ENCODE measurements at places on chromosomes 12 and 14.

GRCh38 chr12:92973614-92974013 lies 44.5 kb upstream of the EEA1 start:
- peak; percentile 72 for DNase-seq

- DNase-seq, result no peak
Observed at GRCh38 chr14:97442363-97442762, 645.2 kb downstream of the VRK1 start.

GRCh38 chr14:75881994-75882393 lies 99.8 kb downstream of the TGFB3 start:
- DNase-seq, result no peak

GRCh38 chr14:22648506-22648905 lies 4.4 kb upstream of the OR6J1 start:
- DNase-seq, result no peak

- no peak for DNase-seq
Observed at GRCh38 chr12:16229676-16230075, 47.8 kb downstream of the SLC15A5 start.

GRCh38 chr12:123942911-123943648 lies 29.6 kb downstream of the CCDC92 start:
- no peak for DNase-seq

GRCh38 chr14:101554991-101555668 lies 6.2 kb upstream of the DIO3 start:
- no peak for DNase-seq

DNA sequence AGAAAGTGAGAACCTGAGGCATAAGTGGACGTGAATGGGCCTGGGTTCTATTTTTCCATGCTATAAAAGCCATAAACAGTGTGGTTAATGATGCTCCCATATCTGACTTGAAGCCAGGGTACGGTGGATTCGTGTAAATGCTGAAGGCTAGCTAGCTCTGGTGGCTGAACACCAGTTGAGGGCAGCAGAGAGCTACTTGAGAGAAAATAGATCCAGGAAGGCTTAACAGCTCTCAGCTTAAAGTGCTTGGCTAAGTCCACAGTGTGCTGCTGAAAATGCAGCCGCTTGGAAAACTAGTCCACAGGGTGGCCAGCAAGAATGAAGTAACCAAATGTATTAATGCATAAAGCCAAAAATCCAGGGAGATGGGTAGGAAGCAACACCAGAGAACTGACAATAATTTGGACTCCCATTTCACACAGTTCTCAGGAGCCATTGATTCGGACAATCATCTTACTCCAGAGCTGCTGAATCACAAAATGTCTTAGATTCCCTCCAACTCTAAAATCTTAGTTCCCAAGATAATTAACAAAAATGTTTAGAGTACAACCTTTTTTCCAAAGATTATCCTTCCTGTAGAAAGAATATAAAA lies 15.0 kb upstream of the FOXG1 start:
- DNase-seq, result peak; percentile 17

DNA sequence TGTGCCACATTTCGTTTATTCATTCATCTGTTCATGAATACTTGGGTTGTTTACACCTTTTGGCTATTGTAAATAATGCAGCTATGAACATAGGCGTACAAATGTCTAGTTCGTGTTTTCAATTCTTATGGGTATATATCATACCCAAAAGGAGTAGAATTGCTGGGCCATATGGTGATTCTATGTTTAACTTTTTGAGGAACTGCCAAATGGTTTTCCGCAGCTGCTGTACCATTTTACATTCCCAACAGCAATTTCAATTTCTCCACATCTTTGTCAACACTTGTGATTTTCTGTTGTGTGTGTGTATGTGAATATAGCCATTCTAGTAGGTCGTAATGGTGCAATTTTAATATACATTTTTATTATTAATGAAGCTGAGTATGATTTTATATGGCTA lies 326.2 kb downstream of the ETNK1 start:
- no peak for DNase-seq

DNA sequence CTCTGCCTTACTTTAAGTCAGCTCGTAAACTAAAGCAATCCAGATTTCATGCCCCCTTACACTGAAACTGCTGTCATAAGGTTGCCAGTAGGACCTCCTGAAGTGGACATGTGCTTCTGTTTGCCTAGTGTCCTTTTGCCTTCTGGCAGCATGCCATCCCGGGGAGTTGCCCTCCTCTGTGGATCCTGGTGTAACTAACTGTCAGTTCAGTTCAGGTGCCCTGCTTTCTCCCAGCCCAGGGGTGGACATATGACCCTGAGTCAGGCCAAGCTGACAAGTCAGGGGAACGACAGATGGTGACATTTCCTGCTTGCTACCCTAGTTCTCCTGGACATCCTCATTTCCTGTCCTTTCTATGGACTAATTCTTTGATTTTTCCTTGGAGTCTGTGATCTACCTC lies 25.6 kb downstream of the AKAP6 start:
- no peak for DNase-seq

GRCh38 chr14:28875934-28876571 lies 109.5 kb downstream of the FOXG1 start:
- DNase-seq, result no peak

GRCh38 chr12:89729946-89730459 lies 21.4 kb upstream of the ATP2B1 start:
- DNase-seq, result no peak

GRCh38 chr12:19491863-19492262 lies 52.6 kb downstream of the AEBP2 start:
- no peak for DNase-seq

GRCh38 chr12:62247281-62248045 lies 12.7 kb upstream of the USP15 start:
- DNase-seq, result no peak

DNA sequence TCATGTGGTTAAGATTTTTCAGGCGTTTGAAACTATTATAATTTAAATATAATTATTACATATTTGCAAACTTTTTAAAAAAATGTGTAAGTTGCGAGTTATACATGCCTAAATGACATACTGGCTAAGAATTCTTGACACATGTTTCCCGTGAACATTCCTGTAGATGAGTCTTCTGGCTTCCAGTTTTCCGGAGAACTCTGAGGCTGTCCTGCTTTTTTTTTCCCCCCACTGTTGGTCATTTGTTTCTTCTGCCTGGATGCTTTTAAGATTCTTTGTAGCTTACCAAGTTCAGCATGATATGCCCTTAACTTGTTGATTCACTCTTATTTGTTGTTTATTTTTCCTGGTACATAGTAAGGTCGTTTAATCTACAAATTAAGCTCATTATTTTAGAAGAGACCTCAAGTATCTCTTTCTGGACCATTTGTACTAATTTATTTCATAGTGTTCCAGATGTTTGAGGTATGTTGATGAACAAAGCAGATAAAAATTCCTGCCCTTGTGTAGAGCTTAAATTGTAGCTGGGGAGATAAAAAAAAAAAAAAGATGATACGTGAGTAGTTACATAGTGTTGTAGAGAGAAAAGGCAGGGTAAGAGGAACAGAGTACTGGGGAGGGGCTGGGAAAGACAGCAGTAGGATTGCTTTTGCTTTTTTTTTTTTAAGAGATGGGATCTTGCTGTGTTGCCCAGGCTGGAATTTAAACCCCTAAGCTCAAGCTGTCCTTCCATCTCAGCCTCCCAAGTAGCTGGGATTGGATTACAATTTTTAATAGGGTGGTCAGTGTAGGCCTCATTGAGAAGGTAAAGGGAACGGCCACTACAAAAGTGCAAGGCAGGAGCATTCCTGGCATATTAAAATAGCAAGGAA lies 32.8 kb downstream of the ARHGAP5 start:
- peak; percentile 78 for DNase-seq

GRCh38 chr12:62878211-62878610 lies 56.7 kb downstream of the PPM1H start:
- DNase-seq, result no peak

GRCh38 chr12:25670076-25671055 lies 117.3 kb upstream of the LMNTD1 start:
- DNase-seq, result peak; percentile 65

DNA sequence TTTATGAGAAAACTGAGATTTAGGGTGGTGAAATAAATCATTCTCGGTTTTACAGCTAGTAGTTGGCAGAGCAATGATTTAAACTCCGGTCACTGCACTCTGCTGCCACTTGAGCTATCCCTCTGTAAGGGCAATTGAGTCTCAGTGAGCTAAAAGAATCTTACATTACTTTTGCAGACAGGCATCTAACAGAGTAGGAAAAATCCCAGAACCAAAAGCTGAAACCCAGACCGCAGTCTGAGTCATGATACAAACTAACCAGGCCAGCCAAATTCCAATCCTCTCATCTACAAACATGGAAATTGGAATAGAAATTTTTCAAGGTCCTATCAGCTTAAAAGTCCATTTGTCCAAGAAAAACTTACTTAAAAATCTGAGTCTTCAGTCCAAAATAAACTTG lies 73.7 kb downstream of the ANKS1B start:
- DNase-seq, result peak; percentile 88

DNA sequence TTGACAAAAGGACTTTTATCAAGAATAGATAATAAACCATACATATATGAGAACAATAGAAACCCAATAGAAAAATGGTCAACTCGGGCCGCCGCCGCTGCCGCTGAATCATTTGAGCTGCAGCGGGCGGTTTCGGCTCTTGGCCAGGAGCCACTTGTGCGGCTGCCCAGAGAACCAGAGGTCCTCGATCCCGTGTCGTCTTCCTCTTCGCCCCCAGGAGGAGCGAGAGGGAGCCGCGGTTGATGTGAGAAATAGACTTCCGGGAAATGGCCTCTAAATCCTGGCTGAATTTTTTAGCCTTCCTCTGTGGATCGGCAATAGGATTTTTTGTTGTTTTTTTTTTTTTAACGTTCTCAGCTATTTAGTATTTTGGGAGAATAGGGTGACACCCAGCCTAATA lies 44.8 kb downstream of the CPSF6 start:
- DNase-seq, result peak; percentile 67

DNA sequence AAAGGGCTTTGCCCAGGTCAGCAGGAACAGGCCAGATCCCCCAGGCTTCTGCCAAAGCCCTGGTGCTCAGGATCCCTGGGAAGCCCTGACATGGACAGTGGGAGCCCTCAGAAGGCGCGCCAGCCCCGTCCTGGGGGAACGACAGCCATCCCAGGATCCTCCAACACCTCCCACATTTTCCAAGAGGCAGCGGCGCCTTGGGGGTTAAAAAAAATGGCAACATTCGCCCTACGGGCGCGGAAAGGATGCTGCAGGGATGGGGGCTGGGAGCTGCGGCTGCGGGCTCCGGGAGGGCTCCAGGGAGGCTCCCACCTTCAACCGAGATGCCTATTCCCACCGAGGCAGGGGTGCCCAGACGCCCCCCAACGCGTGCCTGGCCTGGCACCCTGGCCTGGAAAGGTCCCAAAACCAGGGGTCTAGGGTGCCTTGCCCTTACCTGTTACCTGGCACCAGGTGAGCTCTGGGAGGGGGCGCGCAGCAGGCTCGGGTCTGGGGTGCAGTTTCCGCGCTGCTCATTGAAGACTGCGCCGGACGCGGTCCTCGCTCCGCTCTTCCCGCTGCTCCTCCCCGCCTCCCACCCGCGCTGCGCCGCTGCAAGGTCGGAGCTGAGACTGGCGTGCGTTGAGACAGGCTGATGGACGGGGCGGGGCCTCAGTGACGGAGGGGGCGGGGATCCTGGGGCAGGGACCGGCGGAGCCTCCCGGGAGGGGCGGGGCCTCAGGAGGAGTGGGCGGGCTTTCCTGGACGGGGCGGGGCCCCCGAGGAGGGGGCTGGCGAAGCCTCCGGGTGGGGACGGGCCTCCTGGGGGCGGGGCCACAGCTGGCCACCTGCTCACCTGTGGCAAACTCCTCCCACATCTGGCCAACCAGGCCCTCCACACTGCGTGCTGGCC lies at the start of gene ABCB9:
Gene ABCB9, minus strand, starts transcription at position 613 of the 892 bp plus-strand sequence. CDS start 6,228 bp downstream, outside the sequence.
- DNase-seq, result peak; percentile 87

DNA sequence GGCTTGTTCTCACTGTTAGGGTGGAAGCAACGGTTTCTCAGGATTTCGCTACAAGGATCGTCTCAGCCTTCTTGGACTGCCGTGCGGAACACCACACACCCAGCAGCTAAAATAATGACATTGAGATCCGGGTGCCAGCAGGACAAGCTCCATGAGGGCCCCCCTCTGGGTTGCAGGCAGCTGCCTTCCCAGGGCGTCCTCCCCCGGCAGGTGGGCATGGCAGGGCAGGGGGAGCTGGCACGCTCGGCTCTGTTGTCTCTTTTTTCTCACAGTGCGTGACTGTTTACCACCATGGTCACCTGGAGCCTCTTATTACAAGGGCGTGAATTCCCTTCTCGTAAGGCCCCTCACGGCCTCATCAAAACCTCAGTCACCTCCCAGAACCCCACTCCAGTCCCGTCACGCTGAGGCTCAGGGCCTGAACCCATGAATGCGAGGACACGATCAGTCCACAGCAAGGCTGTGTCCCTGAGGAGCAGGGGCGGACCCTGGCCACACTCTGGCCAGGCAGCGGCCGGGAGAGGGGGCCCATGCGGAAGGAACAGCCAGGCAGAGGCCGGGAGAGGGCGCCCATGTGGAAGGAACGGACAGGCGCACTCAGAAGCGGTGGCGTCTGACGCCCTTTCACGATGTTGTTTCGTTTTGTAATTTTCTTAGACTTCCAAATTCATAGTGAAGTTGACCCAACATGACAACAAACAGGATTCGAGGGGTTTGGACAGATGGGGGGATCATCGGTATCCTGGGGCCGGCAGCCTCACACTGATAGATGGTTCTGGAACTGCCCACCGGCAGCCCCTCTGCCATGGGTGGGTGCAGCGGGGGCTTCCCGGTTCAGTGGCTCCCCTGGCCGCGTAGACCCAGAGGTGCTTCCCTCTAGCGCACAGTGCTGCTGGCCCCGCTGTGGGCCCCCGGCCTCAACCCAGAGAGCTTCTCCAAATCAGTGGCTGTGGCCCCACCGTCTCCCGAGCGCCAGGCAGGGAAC lies 10.0 kb downstream of the LRCOL1 start:
- DNase-seq, result peak; percentile 20

GRCh38 chr14:73888971-73889370 lies 2.3 kb downstream of the ZNF410 start:
- no peak for DNase-seq

- DNase-seq, result peak; percentile 73
Observed at GRCh38 chr14:66638689-66639088, 130.7 kb downstream of the GPHN start.

DNA sequence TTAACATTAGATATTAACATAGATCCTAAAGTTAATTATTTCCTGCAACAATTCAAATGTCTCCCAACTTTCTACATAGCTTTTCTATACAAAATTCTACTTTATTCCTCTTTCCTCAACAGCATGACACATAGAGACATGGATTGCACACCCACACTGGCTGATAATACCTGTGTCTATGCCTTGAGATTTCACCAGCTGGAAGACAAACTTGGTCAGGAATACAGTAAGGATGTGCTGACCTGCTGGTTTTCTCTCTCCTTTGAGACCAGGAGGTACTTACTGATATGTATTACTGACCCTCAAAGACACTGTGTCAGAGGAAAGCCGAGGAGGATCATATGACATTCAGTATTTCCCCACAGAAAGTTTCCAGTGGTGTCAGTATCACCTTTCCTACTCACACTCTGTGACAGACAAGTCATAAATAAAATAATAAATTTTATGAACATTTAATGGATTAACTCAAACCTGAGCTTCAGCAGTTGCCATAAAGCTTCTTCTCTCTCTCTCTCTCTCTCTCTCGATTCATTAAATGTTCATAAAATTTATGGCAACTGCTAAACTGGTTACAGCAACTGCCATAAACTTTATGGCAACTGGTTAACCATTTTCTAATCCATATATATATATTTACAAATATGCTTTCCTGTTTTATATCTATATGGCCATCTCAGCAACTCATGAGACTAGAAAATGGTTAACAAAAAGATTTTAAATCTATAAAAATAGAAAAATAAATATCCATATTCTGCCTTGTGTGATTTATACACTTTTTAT lies 22.7 kb downstream of the EIF2S3B start:
- no peak for DNase-seq

GRCh38 chr14:72651714-72652113 lies 242.2 kb downstream of the DPF3 start:
- DNase-seq, result no peak

Data from NCI-H226 (cell line).